ENCODE measurements at places on chromosomes 16 and 17.

DNA sequence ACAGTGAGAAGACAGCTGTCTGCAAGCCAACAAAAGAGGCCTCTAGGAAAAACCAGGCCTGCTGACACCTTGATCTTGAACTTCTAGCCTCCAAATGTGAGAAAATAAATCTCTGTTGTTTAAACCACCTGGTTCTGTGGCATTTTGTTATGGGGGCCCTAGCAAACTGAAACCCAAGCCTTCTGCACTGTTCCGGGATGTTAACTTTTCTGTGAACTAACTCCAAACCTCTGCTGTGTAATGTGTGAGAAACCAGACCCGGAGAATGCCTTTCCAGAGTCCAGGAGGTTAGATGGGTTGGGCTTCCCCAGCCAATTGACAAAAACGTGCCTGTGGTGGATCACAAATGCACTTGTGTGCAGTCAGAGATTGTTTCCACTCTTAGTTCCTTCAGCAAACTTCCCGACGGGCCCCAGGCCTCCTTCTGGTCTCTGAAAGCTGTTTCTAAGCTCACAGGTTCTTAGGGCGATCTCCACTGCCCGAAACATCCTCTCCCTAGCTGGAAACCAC is 13.6 kb upstream of the GGA2 start:
- no peak for DNase-seq

DNA sequence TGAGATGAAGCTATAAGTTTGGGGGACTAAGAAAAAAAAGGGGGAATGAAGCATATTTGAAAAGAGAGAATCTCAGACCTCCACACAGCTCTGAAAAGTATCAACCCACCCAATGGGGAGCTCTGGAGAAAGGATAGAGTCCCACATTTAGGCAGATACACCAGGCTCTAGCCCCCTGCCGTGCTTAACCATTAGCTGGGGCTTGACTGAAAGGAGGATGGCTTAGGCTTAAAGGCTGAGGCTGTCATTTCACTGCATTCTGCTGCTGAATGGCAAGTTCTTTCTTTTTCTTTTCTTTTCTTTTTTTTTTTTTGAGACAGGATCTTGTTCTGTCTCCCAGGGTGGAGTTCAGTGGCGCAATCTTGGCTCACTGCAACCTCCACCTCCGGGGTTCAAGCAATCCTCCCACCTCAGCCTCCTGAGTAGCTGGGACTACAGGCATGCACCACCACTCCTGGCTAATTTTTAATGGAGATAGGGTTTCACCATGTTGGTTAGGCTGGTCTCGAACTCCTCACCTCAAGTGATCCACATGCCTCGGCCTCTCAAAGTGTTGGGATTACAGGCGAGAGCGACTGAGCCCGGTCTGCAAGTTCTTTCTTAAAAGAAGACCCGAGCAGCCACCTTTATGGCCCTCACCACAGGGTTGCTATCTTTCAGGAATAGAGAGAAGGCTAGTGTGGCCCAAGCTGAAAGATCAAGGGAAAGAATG is 9.0 kb upstream of the MMP2 start:
- no peak for DNase-seq

DNA sequence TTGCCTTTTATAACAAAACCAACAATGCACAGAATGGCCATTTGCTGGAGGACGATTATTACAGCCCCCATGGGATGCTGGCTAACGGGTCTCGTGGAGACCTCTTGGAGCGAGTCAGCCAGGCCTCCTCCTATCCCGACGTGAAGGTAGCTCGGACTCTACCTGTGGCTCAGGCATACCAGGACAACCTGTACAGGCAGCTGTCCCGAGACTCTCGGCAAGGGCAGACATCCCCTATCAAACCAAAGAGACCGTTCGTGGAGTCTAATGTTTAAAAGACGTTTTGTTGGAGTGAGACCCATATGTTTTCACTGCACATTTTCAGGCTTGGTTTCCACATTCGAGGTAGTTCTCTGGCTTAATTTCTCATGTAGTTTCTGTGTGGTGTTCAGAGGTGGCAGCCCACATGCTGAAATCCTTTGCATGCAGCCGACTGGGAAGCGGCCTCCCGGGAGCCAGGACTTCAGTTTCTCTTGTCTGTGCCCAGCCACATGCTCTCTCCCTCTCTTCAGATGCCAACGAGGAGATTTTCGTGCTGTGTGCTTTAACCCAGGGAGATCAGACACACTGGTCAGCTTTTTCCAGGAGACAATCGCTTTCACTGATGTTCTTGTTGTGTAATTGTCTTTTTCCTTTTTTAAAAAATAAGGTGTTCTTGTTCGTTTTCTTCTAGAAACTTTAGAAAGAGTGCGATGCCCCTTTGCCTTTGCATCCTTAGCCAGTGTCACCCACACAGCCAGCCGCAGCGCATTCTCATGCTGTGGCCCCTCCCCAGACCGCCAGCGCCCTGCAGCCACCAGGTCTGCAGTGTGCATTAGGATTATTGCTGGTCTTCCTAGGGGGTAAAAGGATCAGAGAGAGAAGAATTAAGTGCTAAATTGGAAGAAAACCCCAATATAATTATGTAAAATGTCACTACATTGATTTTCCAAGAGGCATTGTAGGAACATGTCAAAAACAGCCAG is 24.1 kb downstream of the CYB561 start:
- DNase-seq: no peak

DNA sequence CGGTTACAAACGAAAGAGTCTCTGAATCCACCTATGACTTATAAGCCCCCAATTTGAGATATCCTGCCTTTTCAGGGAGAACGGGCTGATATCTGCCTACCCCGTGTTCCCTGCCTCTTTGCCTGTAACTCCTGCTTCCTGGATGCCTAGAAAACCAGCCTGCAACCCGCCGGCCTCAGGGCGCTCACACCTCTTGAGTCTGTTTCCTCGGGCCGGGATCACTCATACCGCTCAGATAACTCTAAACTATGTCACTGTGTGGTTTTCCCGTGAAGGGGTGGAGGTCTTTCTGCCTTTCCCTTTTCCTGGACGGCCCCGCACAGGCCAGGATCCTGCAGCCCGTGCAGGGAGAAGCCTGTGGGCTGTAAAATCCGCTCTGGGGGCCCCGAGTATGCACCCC is 10.4 kb downstream of the RPUSD1 start:
- no peak for DNase-seq

DNA sequence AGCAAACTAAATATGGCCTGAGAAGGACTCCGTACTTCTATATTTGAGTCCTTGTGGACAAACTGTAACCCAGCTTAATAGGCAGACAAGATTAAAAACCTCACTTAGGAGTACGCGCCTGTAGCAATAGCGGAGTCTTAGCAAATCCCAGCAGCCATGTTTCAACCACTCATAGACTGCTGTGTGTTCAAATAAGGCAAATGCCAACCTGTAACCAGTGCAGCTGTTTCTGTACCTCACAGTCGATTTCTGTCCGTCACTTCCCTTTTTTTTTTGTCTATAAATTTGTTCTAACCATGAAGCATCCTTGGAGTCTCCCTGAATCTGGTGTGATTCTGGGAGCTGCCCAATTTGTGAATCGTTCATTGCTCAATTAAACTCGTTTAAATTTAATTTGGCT is 30.2 kb downstream of the TANC2 start:
- no peak for DNase-seq

GRCh38 chr16:19804538-19805323 is 79.9 kb downstream of the GPRC5B start:
- DNase-seq: no peak

GRCh38 chr16:1727651-1728624 is 21.9 kb downstream of the MAPK8IP3 start:
- no peak for DNase-seq

DNA sequence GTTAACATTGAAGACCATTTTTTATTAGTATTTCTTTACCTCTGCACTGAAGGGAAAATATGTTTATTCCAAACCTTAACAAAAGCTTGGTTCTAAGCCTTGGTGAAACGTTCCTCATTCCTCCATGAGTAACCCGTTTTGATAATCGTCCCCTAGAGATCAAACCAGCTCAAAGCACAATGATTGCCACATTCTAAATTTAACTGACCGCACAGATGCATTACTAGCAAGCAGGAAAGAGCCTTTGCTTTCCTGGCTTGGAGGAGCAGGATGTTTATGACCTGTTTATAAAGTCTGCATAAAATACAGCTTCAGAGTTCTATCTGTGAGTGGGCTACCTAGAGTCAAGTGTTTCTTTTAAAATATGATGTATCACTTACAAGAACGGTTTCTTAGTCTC is 193.8 kb downstream of the TMEM114 start:
- no peak for DNase-seq
